ENCODE measurements at places on chromosomes 5 and 9.

DNA sequence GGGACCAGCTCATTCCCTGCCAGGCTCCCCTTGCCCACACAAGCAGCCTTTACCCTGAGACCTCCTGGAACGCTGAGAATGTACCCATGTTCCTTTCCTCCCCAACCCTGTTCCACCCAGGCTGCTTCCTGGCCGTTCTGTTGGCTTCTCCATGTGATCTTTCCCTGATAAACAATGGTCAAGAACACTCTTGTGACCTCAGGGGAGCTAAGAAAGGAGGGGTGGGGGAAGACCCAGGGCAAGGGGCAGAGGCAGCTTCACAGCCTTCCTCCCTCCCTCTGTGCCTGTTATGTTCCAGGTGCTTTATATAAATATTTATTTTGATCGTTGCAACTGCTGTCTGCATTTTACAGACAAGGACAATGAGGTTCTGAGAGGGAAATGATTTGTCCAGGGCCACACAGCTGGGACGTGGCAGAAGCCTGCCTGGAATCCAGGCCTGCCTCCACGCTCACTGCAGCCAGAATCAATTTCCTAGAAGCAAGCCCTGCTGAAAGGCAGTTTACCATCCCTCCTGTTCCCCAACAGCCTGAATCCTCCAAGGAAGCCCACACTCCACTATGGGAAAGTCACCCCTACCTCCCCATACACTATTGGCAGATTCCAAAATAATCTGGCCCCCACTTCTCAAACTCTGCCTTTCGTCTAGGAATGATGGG is 3.9 kb downstream of the SHROOM1 start:
- DNase-seq, result no peak

DNA sequence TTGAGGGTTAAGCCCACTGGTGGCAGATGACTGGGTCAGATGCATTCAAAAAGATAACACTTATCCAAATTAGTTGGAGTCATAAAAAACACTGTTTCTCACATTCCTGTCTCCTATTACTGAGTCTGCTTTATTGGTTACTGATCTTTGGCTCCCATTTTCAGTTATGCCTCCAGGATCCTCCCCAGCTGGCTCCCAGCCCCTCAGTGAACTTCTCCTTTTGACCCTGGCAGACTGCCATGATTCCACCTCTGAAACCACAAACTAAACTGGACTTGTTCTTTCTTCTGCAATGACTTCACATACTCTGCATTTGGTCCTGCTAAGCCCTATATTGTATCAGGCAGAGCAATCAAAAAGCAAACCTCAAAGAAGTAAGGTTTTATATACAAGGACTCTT is 860.8 kb upstream of the DMAC1 start:
- no peak for DNase-seq

DNA sequence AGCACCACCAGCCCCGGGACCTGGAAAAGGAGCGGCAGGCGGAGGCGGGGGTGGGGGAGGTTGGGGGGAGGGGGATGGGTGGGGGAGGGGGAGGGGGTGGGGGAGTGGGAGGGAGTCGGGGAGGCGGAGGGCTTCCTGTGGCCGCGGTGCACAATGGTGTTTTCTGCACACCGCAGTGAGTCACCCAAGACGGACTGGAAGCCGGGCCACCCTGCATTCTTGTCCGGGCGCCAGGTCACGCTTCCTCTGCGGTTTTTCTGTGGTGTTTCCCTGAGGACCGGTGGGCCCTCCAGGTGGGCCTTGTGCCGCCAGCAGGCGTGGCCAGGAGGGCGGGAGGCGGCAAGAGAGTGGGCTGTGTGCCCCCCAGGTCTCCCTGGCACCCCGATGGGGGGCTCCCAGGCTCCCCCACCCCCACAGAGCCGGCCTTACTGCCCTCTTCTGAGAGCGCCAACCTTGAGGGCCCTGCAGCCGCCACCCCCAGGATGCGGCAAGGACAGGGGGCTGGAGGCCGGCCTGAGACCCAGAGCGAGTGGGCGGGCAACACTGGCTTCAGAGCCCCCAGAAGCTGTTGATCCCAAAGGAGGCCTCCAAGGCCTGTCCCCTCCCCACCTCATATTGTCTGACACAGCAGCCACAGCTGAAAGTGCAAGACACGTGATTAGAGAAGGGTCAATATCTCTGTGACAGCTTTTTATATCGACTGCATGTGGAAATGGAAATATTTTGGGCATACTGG is 11.1 kb downstream of the EXD3 start:
- DNase-seq, result no peak

GRCh38 chr5:73061593-73061992 is 58.8 kb upstream of the TMEM171 start:
- DNase-seq, result no peak

- DNase-seq, result no peak
Measured at GRCh38 chr9:128251732-128252100, 24.1 kb downstream of the GOLGA2 start.

GRCh38 chr5:160240350-160240749 is 11.0 kb downstream of the FABP6 start:
- DNase-seq, result no peak
